ENCODE measurements at places on chromosomes 16 and 17.

DNA sequence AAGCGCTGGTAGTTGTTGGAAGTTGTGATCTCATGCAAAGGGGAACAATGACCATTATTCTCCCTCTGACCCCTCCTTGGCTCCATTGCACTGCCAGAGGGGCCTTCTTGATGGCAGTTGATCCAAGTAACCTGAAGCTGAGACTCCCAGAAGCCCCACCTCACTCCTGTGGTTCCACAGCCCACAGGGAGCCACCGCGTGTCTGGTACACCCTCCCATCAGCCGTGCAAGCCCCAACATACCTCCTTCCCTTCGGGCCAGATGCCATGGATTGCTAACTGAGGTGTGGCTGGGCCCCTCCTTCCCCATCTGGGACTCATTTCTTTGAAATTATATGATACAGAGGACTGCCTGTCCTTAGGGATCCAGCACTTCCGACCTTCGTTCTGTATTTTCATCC is 17.8 kb downstream of the SAP30BP start:
- DNase-seq: peak; percentile 66

- DNase-seq: no peak
Observed at GRCh38 chr16:55834049-55834448, 1.2 kb upstream of the CES1 start.

- no peak for DNase-seq
Observed at GRCh38 chr16:88402551-88403240, 19.9 kb downstream of the ZNF469 start.

DNA sequence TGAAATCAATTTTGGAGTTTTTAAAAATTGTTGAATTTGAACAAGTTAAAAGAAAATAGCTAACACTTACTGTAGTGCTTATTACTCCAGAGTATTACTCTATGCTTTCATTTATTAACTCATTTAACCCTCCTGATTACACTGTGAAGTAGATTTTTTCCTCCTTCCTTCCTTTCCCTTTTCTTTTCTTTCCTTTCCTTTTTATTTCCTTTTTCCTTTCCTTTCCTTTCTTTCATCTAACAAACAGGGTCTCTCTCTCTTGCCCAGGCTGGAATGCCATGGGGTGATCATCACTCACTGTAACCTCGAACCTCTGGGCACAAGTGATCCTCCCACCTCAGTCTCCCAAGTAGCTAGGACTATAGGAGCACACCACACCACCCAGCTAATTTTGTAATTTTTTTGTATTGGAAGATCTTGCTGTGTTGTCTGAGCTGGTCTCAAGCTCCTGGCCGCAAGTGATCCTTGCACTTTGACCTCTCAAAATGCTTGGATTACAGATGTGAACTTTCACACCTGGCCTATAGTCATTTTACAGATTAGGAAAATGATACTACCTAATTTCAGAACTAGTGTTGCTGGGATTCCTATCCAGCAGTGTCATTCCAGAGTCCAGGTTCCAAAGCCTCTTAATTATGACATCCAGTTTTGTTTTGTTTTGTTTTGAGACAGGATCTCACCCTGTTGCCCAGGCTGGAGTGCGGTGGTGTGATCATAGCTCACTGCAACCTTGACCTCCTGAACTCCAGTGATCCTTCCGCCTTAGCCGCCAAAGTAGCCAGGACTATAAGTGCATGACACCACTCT is 59.9 kb downstream of the TAOK1 start:
- DNase-seq: no peak

DNA sequence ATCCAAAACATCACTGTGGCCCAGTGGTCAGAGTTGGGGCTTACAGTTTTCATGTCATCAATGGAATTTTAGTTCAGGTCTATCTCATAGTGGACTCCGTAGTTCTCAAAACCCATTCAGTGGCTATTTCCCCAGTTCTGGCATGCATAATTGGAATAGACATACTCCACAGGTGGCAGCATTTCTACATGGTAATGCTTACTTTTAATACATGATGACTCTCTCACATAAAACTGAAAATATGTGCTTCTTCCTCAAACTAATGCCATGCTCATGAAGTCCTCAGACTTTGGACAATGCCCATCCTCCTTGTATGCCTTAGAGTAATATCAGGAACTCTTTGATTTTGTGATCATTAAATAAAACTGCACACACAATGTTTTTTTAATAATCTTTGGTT is 857.4 kb upstream of the GOT2 start:
- peak; percentile 35 for DNase-seq

DNA sequence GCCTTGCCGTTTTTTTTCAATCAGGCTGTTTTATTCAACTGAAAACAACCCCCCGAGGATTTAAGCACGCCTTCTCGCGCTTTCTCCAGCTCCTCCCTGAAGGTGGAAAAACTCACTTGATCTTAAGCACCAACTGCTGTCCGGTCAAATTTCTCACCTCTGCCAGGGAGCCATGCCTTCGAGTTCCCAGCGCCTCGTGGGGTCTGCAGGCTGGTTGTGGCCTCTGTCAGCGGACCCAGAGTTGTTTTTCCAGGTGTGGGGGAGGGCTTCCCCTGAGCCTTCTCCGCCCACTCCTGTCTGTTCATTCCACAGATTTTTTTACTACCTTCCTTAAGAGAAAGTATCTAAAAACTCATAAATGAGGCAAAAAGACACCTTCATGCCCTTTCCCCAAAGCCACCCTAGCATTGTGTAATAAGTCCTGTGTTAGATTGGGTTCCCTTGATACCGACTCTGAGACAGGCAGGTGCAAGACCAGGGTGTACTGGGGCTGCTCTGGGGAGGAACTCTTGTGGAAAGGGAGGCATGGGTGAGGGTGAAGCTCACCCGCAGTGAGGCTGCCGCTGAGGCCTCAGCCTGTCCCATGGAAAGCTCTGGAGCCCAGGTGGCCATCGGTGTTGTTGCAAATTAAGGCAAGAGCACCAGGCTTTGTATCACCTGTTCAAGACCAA is 101.6 kb downstream of the AXIN2 start:
- no peak for DNase-seq

DNA sequence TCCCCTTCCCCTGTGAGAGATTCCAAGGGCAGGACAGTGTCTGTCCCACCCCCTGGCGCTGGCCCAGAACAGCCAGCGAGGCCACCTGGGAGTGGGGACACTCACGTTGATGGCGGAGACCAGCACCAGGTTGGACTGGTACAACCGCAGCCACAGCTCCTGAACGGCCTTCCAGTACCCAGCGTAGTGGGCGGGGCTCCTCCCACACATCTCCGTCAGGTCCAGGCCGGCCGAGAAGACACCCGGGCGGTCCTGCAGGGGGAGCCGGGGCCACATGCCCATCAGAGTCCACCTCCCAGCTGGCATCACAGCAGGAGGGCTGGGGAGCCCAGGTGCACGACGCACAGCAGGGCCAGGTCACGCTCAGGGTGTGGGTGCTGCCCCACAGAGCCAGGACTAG is 7.1 kb downstream of the ECI1 start:
- no peak for DNase-seq

- DNase-seq: no peak
Observed at GRCh38 chr16:23979441-23979840, 143.7 kb downstream of the PRKCB start.

Measured in GM03348 (cell line).